Transverse colon (tissue), 4 donors: ENCODE measurements at places on chromosomes 6 and 20. TPM values are rescaled to one million over a fixed set of nuclear protein-coding genes. Genes with fewer than 3 reads are reported as not detected.

MCCD1 gene
- total RNA-seq: not detected

DNA sequence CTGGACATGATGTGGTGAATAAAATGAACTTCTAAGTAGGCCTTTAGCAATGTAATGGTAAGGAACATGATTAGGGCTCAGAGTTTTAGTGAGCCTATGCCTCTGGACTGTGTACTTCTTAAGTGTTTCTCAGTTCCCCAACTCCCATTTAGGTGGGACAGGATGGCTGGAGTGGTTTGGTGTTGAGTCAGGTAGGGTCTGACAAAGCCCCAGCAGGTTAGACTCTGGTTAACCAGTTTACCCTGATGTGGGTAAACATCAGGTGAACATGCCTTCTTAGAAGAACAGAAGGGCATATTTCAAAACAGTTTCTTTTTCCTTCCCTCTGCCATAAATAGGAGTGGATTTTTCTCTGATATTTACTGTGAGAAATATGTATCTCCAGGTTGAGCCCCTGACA, 1548.7 kb downstream of the GRIK2 start:
- DNase-seq: no peak

- no peak for DNase-seq
These were observed 61.9 kb upstream of the FOXC1 start for GRCh38 chr6:1547785-1548184.

DNA sequence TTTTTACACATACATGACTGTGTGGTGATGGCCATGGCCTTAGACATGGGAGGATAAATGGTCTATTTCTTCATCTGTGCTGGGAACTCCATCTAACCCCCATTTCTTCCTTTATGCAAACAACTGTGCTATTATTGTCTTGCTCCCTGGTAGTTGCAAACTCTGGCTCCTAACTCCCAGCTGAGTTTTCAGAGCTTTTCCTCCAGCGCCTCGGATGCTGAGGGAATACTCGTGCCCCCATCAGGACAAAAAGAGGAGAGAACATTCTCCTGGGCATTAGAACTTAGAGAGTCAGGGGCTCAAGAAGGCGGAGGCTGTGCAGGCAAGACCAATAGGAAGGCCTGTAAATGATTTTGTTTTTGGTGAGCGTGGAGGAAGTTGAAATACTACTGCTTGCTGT, 2.1 kb downstream of the DAAM2 start:
- no peak for DNase-seq

CRYBG1 gene
- total RNA-seq: 64.3 TPM

GRCh38 chr6:11538052-11538818, 686 bp downstream of the TMEM170B start:
- DNase-seq: peak; percentile 17

GRCh38 chr20:30486103-30486478, 771.4 kb upstream of the DEFB115 start:
- DNase-seq: no peak

GRCh38 chr6:2622671-2623070, 128.1 kb downstream of the MYLK4 start:
- DNase-seq: no peak

ADGRF1 gene
- total RNA-seq: 0.64 TPM

DNA sequence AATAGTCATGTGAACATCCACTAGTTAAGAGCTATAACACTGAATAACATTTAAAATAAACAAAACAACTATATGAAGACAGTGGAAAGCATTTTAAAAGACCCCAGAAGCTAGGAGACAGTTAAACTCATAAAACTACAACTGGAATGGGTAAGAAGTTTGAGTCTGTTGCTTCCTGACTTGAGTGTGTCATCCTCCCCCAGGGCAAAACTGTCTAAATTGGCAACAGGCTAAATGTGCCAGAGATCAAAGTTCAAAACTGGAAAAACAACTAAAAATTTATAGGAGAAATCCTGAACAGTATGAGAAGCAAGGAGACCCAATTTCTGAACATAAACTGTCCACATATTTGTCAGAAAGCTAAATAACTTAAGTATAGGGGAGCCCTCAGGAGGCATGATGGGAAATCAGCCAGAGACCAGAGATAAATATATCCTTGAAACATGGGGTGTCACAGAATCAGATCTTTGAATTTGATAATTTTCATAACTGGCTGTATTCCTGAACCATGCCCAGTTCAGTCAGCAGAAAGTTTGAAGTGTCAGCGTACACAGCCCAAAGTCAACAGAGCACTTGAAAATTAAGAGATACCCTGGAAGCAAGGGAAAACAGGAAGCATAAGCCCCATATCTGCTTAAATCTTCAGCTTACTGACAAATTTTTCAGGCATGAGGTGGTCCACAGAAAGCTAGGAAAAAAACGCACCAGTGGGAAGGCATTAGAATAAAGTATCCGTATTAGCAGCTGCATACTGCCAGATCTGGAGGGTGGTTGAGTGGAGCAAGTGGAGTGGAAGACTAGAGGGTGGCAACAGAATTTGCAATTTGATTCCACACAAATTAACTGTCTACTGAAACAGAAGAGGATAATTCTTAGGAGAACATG, 516.1 kb upstream of the MAN1A1 start:
- DNase-seq: no peak

DNA sequence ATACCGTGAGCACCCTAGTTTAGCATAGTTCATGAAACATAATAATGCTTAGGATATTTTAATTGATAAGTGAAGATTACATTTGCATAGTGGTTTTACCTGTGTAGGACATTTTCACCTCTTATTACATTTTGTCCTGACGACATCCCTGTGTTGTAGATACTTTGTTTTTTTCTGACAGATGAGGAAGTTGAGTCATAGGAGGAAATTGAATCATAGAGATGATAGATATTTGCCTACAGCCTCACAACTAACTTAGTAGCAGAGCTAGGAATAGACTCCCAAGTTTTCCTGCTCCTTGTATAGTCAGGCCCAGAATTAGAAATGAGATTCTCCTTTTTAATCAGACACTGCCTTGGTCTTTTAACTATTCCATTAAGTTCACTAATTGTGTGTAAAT, 100.5 kb upstream of the SUPT3H start:
- no peak for DNase-seq

DNA sequence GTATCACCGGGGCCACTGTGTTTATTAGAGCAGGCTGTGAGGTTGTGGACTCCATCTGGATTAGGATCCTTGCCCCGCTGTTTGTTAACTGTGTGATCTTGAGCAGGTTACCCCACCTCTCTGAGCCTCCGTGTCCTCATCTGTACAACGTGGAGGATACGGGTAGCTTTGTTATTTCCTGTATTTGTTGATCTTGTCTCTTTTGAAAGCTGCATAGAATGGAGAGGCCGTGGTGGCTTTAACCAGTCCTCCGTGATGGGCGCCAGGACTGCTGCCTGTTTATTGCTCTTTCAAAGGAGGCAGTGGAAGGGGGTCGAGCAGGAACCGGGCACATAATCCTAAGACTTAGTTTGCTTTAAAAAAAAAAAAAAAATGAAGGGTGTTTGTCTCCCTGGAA, 22.9 kb downstream of the BCAS4 start:
- no peak for DNase-seq

NUP43 gene
- total RNA-seq: 14.7 TPM

DNA sequence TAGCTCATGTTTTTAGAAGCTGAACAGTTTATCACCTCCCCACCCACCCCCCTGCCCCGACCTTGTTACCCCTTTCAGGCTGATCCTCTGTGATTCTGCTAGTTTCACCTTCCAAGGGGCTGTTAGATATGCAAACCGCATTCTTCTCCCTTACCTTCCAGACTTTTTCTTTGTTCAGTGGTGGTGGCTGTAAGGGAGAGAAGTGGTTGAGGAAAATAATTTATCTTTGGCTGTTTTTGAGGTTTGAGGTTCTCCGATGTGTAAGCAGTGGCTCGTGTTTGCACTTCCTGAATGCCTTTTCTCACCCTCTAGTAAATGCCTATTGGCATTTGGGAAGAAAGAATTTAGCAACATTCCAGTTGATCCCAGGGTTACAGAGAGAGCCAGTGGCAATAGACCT, 69.4 kb upstream of the KCNG1 start:
- DNase-seq: no peak

TAGAP gene
- total RNA-seq: 10.3 TPM

DNA sequence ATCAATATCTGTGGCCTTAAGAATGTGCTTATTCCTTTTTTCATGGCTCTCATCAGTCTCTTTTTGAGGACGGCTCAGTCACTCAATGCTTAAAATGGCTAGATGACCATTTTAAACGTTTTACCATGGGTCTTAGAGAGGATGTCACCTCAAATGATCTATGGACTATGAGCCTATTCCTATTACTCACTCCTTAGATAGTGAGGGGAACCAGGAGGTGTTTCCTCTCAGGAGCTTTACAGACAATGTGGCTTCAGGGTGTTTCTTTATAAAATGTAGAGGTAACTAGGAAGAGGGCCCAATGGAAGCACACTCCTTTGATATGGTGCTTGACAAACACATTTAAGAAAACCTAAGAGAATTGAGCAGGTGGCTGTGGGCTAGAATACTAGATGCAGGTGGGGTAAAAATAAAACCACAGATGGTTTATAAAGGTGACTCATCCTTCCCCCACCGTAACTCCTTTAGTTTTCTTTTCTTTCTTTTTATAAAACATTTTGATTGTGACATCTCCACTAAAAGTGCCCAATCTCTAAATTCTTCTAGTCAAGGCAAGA, 1.5 kb upstream of the TMEM200A start:
- DNase-seq: no peak
